ENCODE measurements at places on chromosomes 11 and 22.
A peak's percentile ranks its signal among the peaks of the same experiment; 100 is the strongest.

GRCh38 chr11:33828604-33829429 is 54.5 kb upstream of the FBXO3 start:
- DNase-seq: no peak

DNA sequence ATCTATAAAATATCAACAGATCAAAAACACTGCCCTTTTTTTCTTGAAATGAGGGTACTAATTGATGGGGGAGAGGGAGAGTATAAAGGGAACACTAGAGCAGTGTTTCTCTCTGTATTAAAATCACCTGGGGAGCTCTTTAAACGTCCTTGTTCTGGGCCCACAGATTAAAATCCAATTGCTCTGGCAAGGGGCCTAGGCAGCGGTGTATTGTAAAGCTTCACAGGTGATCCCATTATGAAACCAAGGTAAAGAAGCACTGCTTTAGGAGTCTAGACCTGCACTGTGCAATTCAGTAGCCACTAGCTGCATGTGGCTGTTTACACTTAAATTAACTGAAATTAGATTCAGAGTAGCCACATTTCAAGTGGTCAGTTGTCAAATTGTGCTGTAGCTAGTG is 3.0 kb downstream of the AQP11 start:
- no peak for DNase-seq

- no peak for DNase-seq
Measured at GRCh38 chr11:126834149-126834548, 166.4 kb downstream of the KIRREL3 start.

- DNase-seq: no peak
Measured at GRCh38 chr11:34928268-34928959, 12.0 kb downstream of the PDHX start.

GRCh38 chr11:75429902-75430713 is 2.9 kb downstream of the KLHL35 start:
- DNase-seq: no peak

- DNase-seq: no peak
Measured at GRCh38 chr11:124751391-124751740, 689 bp downstream of the VSIG2 start.

- no peak for DNase-seq
Measured at GRCh38 chr11:72441752-72442207, 7.4 kb upstream of the CLPB start.

DNA sequence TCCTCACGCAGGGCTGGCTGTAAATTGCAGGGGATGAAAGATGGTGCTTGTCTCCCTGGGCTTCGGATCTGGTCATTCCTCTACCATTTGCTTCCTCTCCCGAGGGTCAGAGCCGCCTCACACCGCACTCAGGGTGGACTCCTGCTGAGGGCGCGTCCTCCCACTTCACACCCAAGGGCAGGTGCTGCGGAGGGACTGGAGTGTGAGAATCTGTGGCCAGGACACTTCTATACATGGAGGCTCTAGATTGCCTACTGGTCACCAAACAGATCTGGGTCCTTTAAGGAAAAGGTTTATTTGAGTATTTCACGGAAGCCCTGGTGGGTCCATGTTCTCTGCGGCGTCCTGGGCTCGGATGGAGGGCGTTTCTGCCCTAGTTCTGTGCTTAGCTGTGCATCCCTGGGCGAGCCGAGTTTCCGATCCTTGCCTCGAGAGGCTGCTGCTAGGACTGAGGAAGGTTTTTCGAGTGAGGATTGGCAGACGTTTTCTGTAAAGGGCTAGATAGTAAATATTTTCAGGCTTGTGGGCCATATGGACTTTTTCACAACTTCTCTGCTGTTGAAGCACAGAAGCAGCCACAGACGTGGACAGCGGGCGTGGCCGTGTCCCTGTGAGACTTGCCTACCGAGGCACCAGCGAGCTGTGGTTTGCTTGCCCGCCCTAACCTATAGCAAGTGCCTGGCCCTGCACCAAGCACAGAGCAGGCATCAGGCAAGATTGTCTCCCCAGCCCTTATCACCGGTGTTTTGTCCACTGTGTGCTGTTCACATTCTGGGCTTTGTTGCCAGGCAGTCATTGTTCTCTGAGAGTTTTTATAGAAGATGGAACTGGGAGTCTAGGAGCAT is 279.0 kb downstream of the TBC1D22A start:
- DNase-seq: no peak

- no peak for DNase-seq
Measured at GRCh38 chr11:110513846-110514437, 84.2 kb downstream of the FDX1 start.

DNA sequence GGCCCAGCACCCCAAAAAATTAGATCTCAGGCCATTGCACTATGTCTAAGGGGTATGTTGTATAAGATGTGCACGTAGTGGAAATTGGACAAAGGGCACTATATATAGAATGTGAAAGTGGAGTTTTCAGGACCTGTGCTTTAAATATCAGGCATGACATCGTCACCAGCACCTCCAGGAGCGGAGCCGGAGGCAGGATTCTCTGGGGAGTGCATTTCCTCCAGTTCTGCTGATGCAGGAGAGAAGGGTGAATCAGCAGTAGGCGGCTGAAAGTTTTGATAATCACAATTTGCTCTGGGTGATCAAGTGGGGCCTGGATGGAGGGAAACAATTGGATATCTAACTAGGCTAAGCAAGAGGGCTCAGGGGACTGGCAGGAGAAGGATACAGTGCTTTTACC is 69.1 kb upstream of the NTM start:
- DNase-seq: no peak

DNA sequence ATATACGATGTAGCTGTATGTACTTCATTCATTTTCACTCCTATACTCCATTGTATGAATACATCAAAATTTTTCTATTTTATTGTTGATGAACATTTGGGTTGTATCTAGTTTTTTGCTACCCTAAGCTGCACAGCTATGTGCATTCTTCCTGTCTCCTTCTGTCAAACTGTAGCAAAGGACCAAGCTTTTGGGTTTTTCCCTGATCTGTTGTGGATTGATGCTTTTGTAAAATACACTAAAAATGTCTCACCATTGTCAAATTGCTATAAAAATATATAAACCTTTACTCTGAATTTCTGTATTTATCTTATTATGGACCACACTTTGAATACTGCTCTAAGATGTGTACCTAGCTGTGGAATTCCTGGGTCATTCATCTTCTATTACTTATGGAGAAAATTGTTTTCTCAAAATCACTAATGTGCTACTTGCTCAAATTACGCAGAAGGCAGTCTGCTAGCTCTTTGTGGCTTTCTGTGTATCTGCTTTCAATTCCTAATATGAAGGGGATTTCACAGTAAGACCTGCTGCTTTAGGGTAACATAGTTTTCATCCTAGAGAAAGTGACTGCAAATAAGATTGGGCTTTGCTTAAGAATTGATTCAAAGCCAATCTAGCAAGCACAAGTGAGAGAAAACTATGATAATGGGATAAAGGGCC is 123.4 kb downstream of the CYP2R1 start:
- no peak for DNase-seq

- DNase-seq: no peak
Measured at GRCh38 chr22:28410050-28410816, 269.4 kb downstream of the TTC28 start.

GRCh38 chr11:35862666-35863065 is 81.2 kb upstream of the LDLRAD3 start:
- no peak for DNase-seq

DNA sequence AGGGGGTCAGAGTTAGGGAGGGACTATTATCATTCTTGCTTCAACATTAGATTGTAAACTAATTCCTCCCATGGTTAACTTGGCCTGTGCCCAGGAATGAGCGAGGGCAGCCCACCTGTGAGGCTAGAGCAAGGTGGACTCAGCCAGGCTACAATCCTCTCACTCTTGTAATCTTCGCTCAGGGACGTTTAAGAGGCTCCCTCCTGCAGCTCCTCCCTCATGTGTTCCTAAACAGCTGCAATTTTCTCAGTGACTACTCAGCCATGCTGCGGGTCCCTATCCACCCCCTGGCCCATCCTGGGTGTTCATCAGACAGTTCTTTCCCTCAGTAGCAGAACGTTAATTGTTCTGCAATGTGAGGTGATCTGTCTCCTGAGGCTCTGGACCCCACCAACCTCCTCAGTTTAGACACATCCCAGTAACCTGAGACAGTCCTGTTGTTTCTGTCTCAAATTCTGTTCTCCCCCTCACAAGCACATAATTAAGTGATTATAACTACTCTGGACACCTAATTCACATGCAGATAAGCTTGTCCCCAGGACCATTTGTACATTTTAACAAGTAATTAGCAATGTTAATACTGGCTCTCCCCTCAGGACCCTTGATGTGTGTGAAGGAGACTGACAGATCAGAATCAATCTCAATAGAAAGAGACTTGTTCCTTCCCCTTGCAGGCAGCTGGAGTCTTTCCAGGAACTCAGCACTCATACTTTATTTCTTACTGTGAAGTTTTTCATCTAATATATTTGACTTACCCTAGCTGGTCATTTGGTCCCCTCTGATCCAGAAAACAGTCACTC is 337.2 kb upstream of the B3GAT1 start:
- DNase-seq: no peak

- DNase-seq: no peak
Measured at GRCh38 chr11:70317581-70318305, 47.3 kb downstream of the PPFIA1 start.

GRCh38 chr11:127675581-127675980 is 675.0 kb upstream of the KIRREL3 start:
- DNase-seq: no peak

- no peak for DNase-seq
Measured at GRCh38 chr11:78300108-78300839, 111.6 kb downstream of the USP35 start.

GRCh38 chr11:82995235-82995634 is 76.5 kb downstream of the RAB30 start:
- DNase-seq: no peak

DNA sequence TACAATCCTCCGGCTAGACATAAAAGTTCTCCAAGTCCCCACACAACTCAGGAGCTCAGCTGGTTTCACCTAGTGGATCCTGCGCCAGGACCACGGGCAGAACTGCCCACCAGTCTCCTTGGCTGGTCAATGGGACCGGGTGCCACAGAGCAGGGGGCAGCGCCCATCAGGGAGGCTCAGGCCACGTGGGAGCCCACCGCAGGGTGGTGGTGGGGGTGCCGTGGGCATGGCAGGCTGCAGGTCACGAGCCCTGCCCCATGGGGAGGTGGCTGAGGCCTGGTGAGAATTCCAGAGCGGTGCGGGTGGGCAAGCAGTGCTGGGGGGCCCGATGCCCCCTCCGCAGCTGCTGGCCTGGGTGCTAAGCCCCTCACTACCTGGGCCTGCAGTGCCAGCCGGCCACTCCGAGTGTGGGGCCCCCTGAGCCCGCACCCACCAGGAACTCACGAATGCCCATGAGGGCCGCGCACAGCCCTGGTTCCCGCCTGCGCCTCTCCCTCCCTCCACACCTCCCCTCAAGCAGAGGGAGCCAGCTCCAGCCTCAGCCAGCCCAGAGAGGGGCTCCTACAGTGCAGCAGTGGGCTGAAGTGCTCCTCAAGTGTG is 1091.9 kb upstream of the TENM4 start:
- DNase-seq: no peak

GRCh38 chr11:127843483-127844396 is 743.6 kb downstream of the ETS1 start:
- DNase-seq: peak; percentile 36

GRCh38 chr22:41482319-41482935 is 13.5 kb downstream of the ACO2 start:
- no peak for DNase-seq

- no peak for DNase-seq
Measured at GRCh38 chr11:97140885-97141494, 751.2 kb downstream of the JRKL start.

- DNase-seq: no peak
Measured at GRCh38 chr11:124454552-124454951, 9.1 kb upstream of the OR8B8 start.

- DNase-seq: no peak
Measured at GRCh38 chr22:46634011-46634699, 14.0 kb downstream of the GRAMD4 start.

DNA sequence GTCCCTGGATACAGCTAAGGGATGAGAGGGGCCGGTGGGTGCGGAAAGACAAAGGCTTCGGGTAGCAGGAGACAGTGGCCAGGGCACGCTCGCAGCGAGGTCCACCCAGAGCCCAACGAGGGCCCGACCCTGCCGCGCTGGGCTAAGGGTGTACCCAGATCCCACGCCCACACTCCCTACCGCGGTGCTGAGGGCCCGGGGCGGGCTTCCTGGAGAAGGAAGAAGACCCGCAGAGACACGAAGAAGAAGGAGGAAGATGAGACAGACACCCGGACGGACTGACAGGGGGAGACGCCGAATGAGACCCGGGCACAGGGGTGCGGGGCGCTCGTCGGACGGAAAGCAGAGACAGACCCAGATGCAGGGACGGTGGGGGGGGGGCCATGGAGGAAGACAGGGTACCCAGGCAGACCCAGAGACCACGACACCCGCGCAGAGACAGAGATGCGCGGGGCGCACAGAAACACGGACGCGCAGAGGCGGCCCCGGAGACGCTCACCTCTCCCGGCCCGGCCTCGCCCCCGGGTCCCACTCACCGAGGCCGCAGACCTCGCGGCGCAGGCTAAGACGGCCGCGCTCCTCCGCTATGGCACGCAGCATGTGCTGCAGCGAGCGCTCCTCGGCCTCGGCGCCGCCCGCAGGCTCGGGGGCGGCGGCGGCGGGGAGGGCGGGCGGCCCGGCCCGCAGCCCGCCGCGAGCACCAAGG is 437 bp downstream of the KIAA0930 start:
- DNase-seq: no peak

DNA sequence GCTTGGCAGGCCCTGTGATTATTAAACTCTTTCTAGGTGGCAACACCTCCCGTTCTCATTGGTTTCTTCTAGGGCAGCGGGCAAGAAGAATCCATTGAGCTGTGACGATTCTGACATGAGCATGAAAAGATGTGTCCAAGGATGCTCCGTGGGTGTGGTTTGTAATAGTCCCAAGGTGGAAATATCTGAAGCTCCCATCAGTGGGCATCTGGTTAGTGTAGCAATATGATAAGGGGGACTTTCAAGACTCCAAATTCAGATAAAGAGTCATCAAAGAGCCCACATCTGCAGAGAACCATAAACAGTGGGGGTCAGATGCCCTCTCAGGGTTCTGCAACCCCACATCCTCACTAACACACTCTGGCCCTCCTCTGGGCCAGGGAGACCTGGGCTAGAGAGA is 42.6 kb downstream of the TST start:
- DNase-seq: no peak

- DNase-seq: no peak
Measured at GRCh38 chr11:27076121-27076589, 35.5 kb downstream of the BBOX1 start.

GRCh38 chr11:130831506-130831905 is 84.8 kb downstream of the SNX19 start:
- no peak for DNase-seq

GRCh38 chr11:133559382-133559781 is 27.1 kb upstream of the OPCML start:
- DNase-seq: no peak

DNA sequence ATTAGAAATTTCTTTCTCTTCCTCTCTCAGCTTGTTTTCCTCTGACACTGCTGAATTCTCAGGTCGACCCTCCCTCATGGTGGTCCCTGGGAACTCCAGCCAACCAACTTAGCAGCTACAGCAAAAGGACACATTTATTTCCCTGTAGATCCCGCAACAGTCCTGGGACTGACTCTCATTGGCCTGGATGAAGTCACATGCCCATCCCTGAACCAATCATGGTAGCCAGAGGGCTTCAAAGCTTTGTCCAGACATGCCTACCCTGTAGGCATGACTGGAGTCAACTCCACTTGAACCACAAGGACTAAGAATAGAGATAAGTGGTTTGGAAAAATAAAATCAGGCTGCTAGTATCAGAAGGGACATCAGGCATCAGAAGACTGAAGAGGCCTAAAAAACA is 84.6 kb upstream of the LRRC55 start:
- DNase-seq: no peak

GRCh38 chr11:96185220-96185768 is 157.7 kb downstream of the MAML2 start:
- no peak for DNase-seq

GRCh38 chr22:46052331-46052771 is 75.4 kb upstream of the WNT7B start:
- no peak for DNase-seq
